Esophagus mucosa (tissue), 1 donor: ENCODE measurements at places on chromosomes 1 and 21.

- no peak for ATAC-seq
Measured at GRCh38 chr1:186984959-186985358, 156.2 kb downstream of the PLA2G4A start.

DNA sequence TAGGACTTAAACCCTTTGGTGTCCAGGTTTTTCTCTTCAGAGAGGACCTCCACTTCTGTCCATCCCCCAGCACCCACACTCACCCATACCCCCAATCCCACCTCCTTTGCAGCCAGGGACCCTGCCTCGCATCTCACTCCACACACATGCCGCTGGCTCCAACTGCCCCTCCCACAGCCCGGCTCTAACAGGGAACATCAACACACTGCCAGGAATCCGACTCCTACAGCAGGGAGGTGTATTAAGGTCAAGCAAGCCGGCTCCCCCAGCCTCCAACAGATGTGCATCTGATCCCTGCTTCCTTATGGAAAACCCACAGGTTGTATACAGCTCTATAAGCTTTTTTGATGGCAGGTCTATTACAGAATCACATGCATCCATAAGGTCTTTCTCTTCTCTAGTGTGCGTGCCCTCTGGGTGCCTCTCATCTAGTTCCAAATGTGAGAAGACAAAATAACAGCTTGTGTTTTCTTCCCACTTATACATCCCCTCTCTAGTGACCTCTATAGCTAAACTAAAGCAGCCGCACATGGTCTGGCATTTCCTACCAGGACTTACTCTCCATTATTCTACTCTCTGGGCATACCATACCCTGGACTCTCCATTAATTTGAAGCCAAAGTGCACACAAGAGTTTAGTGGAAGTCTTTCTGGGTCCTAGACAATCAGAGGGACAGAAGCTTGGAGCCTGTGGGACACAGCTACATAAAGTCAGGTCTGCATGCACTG is 16.3 kb downstream of the PIK3C2B start:
- no peak for ATAC-seq

DNA sequence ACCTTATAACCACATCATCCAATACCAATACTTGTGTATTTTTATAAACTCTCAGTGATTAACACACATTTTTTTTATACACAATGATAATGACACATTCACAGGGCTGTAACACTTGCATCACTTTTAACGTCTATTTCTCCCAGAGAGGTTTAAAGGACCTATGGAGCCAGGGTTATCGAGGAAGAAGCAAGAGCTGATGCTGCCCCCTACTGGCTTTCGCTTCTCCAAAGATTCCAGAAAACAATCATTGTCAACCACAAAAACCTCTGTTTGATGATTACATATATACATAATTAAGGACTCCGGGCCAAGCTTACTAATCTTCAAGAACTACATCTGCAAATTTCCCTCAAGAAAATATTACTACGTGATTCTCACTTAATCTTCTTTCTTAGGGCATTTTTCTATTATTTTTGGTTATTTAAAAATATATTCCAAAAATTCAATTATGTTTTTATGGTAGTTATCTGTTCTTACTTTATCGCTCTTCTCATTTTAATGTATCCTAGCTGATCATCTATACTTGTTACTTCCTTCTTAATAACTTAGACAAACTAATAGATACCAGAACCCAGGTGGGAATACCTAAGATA is 214.5 kb downstream of the VAV3 start:
- peak; percentile 93 for ATAC-seq

GRCh38 chr1:167082511-167083027 is 7.6 kb downstream of the GPA33 start:
- peak; percentile 82 for ATAC-seq

DNA sequence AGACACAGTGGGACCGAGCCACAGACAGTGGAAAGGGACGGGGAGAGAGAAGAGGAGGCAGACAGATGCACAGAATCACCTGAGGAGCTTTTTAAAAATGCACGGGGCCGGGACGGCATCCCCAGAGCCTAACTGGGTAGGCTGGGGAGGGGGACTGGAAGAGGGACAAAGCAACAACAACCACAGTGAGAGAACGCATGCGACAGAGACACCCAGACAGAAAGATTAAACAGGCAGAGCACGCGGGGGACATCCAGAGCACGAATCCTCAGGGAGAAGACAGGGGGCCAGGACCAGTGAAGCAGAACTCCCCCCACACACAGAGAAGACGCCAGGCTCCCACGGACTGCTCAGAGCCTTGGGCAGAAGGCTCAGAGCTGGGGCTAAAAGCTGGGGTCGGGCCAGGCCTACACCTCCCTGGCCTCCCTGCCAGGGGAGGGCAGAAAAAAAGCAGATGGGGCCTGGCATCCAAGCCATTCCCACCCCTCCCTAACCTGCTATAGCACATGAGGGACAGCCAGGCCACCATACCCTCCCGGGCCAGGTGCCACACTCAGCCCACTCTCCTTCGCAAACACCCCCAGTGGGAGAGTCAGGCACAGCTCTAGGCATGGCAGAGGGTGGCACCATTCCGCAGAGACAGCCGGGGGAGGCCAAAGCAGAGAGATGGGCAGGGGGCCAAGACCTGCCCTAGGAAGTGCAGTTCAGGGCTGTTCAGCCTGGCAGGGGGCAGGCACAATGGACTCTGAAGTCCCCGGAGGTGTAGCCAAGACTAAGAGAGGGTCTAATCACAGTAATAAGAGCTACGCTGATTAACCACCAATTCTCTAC is 29.8 kb upstream of the COL16A1 start:
- no peak for ATAC-seq

DNA sequence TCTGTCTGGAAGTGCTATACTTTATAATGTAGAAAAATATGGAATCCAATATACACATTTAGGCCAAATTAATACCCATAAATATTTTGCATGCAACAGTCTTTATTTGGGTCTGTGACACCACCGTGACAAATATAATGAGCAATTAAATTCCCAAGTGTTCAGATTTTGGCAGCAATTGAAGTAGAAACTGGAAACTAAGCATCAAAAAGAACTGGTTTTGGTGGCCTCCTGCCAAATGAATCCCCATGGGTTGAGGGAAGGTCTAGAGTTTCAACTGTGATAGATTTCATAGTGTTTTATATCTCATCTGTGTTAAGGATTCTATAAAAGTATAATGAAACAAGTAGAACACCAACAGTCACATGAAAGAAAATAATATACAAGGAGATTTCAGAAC is 88.4 kb downstream of the DPYD start:
- ATAC-seq = no peak

GRCh38 chr1:241115784-241116183 is 241.2 kb downstream of the RGS7 start:
- ATAC-seq = no peak
